ENCODE measurements at places on chromosomes 1 and 21.

DNA sequence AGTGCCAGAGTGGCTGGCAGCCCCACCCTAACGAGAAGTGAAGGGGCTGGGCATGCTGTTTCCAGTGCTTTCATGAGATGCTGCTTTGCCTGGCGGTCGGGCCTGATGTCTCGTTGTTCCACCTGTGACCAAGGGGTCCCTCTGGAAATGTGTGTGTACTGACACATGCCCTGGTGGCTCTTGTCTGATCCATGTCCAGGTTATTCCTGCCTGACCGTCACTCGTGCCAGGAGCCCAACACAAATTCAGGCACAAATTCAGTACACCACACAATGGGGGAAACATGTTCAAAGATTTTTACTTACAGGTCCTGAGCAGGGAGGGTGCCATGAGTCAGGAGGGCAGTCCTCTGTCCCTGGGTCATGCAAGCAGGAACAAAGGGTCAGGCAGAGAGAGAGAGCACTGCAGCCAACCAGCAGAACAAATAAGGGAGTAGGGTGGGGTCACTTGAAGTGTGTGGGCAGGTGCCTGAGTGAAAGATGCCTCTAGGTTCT, 76.3 kb downstream of the ADARB1 start:
- DNase-seq, result no peak

GRCh38 chr1:204362984-204363334, 3.2 kb upstream of the PLEKHA6 start:
- no peak for DNase-seq

DNA sequence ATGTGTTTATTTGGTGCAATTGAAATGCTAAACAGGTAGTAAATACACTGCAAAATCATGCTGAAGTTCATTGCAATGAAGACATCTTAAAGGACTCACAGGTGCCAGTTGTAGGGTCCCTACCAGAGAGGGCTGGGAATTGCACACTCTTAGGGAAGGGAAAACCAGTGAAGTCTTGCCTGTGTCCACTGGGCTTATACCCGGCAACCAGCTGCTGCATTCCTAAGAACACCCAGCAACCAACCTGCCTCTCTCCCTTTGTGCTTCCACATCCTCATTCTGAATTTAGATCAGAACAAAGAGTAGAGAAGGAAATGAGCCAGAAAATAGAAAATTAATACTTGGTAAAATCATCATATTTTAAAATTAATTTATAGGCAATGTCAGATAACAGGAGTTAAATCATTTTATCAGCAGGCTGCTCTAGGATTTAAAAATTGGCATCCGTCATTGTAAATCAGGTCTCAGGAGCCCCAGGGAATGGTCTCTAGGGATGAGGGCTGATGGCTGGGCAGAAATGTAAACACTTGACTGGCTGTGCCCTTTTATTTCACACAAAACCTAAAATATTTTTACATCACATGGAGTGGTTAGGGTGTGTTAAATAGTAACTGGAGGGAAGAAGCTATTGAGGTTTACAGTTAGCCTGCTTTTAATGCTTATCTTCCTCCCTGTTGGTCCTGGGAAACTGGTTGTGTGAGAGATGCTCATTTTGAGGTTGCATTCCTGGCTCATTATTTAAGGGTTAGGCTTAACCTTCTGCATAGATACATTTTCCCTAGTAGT, 31.3 kb downstream of the PTGFRN start:
- DNase-seq, result no peak

- peak; percentile 82 for DNase-seq
Observed at GRCh38 chr1:63615768-63616420, 22.7 kb downstream of the PGM1 start.

- no peak for DNase-seq
Observed at GRCh38 chr1:29835874-29836273, 599.6 kb downstream of the PTPRU start.

DNA sequence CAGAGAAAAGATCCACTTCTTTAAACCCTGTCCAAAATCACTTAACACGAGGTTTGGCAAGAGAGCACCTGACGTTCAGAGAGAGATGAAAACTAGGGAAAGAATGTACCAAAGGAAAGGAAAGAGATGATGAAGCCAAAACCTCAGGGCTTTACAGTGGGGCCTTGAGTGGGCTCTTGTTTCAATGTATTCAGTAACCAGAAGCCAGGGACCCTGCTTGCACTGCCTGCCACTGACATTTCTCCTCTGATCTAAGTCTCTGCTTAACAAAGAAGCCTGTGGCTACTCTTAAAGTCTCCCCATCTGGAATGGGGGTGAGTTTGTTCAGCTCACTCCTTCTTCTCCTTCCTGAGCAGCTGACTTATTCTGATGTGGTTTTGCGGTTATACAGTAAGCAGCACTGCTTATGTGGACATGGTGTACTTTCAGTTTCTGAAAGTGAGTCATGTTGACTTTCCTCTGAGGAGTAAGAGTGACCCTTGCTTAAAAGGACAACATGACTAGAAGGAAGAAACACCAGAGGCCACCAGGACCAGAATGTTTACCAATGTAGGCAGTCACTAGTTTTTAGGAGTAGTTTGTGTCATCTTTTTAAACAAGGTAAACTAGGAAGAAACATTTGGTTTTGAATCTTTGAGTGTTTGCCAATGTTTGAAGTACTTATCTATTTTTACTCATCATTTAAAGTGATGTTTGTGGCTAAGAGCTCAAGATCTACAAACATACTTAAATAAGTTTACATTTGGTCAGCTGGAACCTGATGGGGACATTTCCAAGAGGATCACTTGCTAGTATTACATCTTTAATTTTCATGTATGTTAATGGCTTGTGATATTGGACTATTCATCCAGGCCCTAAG, 87.4 kb downstream of the FASLG start:
- DNase-seq, result peak; percentile 79

- no peak for DNase-seq
Observed at GRCh38 chr1:18200136-18200717, 92.6 kb downstream of the IGSF21 start.

DNA sequence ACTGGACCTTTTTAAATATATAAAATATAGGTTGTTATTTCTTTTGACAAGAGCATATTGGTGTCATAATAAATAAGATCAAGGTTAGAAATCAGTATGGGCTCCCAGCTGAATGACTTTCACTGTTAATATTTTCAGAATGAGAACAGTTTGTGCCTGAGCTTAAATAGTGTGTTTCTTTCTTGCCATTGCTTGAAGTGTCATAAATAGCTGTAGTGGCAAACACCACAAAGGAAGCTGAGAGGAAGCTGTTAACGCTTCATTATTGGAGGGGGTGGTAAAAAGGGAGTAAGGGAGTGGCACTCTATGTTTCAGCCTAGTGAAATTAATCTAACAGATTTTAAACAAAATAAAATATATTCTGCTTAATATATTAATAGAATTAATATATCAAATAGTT, 1089.8 kb upstream of the NCAM2 start:
- no peak for DNase-seq

GRCh38 chr1:111176678-111177077, 23.8 kb downstream of the DENND2D start:
- DNase-seq, result no peak

DNA sequence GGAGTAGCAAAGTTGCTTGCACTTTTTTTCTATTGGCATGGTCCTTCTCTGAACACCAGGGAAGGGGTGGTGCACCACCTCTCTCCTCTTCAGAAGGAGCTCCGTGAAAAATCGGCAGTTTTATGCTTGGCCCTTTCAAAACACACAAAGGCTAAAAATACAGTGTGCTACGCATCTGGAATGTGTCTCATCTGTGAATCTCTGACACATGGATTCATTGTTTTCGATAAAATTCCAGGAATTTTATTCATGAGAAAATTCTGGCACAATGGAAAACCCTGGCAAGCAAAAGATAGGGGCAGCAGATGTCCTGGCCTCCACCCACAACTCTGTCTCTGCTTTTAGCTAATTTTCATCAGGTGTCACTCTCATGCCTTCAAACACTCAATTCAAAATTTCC, 42.9 kb downstream of the ERG start:
- DNase-seq, result no peak

DNA sequence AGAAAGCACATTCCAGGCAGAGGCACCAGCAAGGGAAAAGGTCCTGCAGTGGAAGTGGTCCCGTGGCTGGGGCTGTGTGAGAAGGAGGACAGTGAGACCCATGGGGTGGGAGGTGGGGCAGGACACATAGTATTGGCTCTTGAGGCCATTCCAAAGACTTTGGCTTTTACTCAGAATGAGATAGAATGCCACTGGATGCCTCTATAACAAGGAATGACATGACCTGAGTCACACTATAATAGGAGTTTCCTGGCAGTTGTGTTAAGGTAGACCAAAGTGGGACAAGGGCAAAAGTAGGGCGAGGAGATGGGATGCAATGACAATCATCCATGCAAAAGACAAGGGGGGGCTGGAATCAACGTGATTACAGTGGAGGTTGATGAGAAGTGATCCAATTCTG, 24.7 kb upstream of the LAMC2 start:
- DNase-seq, result no peak

GRCh38 chr1:151867765-151868411, 14.4 kb upstream of the THEM5 start:
- DNase-seq, result no peak

DNA sequence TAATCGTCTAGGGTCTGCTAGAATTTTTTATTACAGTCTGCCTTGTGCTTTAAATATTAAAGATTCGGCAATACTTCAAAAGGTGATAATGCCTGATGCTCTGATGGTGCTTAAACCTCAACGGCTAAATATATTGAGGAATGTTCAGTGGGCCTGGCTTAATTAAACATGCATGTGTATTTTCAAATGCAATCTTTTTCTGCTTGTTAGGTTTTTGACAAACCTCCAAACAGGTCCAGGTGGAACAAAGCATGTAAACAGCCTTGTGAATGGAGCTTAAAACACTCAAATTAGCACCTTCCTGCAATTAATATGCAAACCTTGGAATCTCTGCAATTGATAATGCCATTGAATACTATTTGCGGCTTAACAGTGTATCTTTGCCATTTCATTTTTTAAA, 334.9 kb downstream of the BARHL2 start:
- DNase-seq, result no peak

GRCh38 chr1:23928789-23929188, 15.6 kb upstream of the CNR2 start:
- no peak for DNase-seq

DNA sequence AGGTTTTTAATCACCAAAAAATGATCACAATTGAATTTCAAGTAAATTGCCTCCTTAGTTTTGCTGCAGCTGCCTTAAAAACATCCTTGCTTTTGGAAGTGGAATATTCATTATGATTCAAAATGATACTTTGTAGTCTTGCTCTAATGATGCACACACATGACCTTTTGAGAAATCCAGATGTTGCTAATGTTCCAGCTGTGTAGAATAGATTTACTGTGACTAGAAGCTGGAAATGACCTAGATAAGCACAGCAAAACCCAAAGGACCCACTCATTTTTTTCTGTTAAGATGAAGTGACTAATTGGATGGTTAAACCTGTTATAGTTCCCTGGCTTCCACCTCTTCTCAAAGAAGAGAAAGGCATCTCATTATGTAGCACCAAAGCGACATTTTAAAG, 64.6 kb upstream of the RALGPS2 start:
- no peak for DNase-seq

- peak; percentile 24 for DNase-seq
Observed at GRCh38 chr1:47755101-47755990, 241.8 kb downstream of the TRABD2B start.

- DNase-seq, result peak; percentile 66
Observed at GRCh38 chr1:209823143-209824041, 4.4 kb upstream of the UTP25 start.

DNA sequence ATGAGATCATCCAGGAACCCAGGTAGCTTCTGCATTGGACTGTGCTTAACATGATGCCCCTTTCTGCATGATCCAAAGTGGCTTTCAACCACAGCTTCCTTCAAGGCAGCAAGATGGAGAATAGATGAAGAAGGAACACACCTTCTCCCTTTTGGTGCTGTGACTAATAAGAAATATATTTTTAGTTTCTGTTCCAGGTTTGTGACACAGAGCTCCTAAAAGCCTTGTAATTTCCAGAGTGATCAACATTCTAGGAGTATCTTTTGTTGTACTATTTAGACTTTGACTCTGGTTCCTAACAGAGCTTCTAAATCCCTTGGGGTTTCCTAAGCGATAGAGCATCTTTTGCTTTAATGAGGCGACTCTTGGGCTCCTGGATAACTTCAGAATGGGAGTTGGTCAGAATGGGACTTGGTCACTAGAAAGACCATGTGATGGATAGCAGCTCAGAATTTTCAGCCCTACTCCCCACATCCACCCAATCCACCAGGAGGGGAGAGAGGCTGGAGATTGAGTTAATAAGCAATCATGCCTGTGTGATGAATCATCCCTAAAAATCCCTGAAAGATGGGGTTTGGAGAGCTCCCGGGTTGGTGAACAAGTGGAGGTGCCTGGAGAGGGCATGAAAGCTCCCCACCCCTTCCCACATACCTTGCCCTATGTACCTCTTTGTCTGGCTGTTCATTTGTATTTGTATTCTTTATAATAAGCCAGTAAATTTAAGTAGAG, 134.8 kb downstream of the FGGY start:
- DNase-seq, result no peak

DNA sequence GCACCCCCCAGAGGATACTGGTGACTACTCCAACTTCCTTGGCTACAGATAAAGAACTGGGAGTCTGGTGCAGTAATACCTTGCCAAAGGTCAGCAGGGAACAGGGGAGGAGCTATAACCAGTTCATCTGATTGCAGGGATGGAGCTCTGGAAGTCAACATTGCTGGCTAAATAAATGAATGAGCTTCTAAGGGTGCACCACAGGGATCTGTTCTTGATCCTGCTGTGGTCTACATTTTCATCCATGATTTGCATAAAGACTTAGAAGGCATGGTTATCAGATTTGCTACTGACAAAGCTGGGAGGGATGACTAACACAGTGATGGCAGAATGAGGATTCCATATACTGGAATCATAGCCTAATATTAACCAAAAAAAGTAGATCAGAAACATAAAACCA, 18.3 kb downstream of the PLEKHA6 start:
- no peak for DNase-seq

- no peak for DNase-seq
Observed at GRCh38 chr1:227391211-227391610, 72.9 kb upstream of the CDC42BPA start.

GRCh38 chr1:224559981-224560728, 56.0 kb upstream of the CNIH3 start:
- no peak for DNase-seq

DNA sequence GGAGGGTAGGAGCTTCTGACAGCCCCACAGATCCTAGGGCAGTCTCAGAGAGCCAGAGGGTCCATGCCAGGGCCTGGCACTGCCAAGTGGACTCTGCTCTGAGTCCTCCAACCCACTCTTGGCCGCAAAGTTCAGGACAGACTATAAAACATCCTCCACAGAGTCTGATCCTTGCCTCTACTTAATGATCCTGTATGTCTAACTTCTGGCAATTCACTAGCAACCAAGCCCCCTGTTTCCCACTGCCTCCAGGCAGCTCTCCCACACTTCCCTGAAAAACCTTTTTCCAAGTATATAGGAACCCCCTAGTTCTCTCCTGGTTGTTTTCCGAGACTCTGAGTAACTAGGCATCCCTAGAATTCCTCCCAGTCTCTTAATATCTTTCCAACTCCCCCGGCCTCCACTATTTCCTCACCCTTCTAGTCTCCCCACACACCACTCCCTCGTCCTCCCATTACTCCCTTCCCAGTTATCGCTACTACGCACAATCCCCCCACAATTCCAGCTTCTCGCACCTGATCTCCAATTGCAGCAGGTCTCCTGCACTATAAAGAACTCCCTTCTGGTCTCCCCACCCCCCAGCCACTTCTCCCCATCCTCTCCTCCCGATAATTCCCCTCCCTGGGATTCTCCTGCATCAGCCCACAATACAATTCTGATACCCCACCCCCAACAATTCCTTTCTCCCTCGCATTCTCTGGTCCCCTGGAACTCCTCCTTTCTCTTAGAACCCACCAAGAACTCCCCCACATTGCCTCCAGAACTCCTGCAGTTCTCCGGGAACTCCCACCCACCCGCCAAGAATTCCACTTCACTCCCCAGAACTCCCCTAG, 574 bp downstream of the IGSF9 start:
- DNase-seq, result no peak

- DNase-seq, result no peak
Observed at GRCh38 chr1:185567440-185567839, 166.8 kb upstream of the HMCN1 start.
